Stimulated activated CD8-positive, alpha-beta memory T cell treated with anti-CD3 and anti-CD28 coated beads, Interleukin-4, amount 100 ng/mL, for 24 hours (primary cell): ENCODE measurements at places on chromosomes 1 and 21.

GRCh38 chr1:55820501-55820900 lies 605.3 kb upstream of the USP24 start:
- DNase-seq, result no peak

GRCh38 chr1:230173187-230173975 lies 106.3 kb downstream of the GALNT2 start:
- no peak for DNase-seq

DNA sequence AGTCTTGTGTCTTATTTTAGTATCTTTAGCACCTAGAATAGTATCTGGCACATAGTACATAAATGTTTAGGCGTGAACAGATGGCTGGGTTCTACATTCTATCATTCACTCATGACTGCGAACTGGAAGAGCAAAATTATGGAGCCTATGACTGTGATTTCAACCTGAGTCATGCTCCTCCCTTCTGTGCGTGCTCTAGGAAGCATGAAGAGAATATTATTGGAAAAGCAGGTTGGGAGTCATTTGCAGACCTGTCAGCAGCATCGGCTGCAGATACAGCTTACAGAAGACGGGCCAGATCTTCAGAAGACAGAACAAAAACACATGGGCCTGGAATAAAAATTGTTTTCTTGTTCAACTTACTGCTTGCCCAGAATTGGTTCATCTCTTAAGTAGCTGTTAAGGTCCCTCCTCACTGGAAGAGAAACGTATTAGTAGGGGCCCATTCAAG lies 344.0 kb upstream of the USP24 start:
- DNase-seq, result no peak

GRCh38 chr21:16004523-16004922 lies 274.7 kb downstream of the USP25 start:
- DNase-seq, result no peak

GRCh38 chr1:10328180-10328963 lies 70.5 kb upstream of the PGD start:
- DNase-seq, result no peak

DNA sequence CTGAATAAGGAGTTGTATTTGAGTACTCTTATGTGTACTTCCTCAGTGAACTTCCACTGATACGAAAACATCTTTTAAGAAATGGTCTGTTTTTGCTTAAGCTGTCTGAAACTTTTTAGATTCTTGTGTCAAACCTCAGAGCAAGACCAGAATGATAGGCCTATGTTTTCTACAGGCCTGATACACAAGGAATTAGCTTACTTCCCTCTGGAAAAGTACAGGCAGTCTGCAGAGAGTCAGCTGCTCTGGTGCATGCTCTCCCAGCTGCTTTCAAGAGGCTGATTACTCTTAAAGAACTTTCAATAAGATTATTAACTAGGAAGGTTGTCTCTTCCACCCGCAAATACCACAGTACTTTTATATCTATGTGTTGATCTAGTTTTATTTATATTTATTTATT lies 9.5 kb downstream of the SNX27 start:
- DNase-seq, result no peak
